ENCODE measurements at places on chromosomes 2 and 18.

GRCh38 chr2:230939066-230939591, 14.1 kb upstream of the GPR55 start:
- no peak for DNase-seq

GRCh38 chr2:30034052-30034775, 112.6 kb upstream of the YPEL5 start:
- no peak for DNase-seq

DNA sequence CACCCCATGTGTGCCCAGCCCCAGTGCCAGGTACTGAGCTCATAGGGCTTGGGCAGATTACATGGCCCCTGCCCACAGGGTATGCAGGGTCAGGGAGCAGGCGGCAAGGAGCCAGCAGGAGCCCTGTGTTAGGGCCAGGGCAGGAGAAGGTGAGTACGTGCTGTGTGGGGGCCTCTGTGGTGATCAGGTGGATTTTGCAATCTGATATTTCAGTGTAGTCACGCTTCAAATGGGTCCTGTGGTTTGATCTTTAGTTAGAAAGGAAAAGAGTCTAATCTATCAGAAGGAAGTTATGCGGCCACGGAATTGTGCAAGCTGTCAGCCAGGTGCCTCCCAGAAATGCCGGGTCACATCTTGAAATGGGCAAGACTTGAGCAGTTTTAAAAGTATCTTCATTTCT, 13.9 kb downstream of the UBE2F start:
- no peak for DNase-seq

DNA sequence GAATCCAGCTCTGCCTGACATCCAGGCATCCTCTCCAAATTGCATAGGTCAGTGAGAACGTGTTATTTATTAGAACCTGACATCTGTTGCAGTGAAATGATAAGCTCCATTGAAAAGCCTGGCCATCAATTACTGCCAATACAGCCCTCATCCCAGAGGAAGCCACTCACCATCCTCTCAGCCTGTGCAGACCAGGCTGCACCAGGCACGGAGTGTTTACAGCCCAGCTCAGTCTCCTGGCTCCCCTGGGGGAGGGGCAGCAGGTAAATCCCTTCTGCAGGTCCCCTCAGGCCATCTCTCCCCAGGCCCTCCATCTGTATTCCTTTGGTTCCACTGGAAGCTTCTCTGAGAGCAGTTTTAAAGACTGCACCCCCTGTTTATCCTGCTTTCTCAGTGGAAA, 82.6 kb upstream of the FOSL2 start:
- DNase-seq, result no peak

- DNase-seq, result no peak
Observed at GRCh38 chr2:227057060-227057459, 106.9 kb downstream of the COL4A4 start.

GRCh38 chr2:3025261-3025660, 352.4 kb downstream of the EIPR1 start:
- no peak for DNase-seq

- DNase-seq, result no peak
Observed at GRCh38 chr2:189261431-189261841, 81.9 kb upstream of the COL5A2 start.

- no peak for DNase-seq
Observed at GRCh38 chr2:16005816-16006536, 65.6 kb downstream of the MYCN start.

DNA sequence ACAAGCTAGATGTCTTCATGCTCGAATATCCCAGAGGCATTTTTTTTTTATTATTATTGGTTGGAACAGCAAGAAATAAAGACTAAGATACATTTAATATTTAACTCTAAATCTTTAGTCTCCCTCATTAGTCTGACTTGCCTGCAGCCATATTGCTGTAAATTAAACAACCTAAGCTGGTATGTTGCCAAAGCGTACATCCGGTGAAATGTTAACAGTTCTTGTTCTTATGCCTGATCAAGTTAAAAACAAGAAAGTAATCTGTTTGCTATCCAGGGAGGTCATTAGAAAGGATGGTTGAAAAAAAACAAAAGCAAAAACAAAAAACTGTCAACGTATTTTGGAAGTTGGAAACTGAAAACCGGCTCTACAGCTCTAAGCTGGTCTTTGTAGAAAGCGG, 125.9 kb upstream of the NABP1 start:
- DNase-seq, result no peak

DNA sequence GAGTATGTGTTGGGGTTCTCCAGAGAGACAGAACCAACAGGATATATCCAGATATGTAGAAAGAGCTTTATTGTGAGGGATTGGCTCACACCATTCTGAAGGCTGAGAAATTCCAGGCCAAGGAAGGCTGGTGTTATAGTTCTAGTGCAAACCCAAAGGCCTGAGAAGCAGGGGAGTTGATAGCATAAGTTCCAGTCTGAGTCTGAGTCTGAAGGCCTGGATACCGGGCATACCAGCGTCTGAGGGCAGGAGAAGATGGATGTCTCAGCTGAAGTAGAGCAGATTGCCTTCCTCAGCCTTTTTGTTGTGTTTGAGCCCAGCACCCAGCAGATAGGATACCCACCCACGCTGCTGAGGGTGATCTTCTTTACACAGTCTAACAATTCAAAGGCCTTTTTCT, 211.7 kb upstream of the RASGRP3 start:
- no peak for DNase-seq

DNA sequence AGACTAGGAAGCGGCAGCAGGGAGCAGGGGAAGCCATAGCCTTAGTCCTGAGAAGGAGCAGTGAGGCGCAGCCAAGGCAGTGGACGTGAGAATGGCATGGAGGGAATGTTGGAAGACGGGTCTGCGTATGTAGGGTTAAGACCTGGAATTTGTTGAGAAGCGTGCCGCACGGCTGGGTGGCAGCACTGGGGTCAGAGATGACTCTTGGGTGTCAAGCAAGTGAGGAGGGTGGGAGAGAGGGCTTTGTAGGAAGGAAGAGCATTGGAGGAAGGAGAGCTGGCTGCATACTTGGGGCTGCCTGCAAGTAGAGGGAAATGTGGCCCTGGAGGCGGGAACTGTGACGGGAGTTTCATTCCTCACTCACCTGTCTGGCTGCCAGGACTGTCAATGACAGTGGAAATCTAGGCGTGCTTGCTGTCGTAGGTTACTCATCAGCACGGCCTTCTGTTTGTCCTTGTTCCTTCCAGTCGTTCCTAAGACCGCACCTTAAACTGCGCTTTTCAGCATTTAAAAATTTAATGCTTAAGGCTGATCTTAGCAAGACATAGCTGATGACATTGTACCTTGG, 108.0 kb downstream of the ITGB1BP1 start:
- no peak for DNase-seq

Data from GM12891 (cell line).